Mesothelial cell of epicardium (in vitro differentiated cells): ENCODE measurements at places on chromosomes 13 and 19. TPM values are rescaled to one million over a fixed set of nuclear protein-coding genes. Genes with fewer than 3 reads are reported as not detected.

The CELF5 gene
- total RNA-seq: 2.3 to 2.6 TPM (median 2.4 TPM) in 3 replicates

GRCh38 chr13:109697936-109698335 lies 88.4 kb downstream of the IRS2 start:
- no peak for DNase-seq

The KCNJ14 gene
- 2.7 to 2.8 TPM (median 2.8 TPM) in 3 replicates for total RNA-seq

The ZNF77 gene
- 7.8 to 9.9 TPM (median 7.9 TPM) in 3 replicates for total RNA-seq

The PEAK3 gene
- 0.11 TPM in 1 of 3 replicates, not detected in the others for total RNA-seq

- no peak for DNase-seq
Measured at GRCh38 chr13:99909836-99910619, 61.5 kb downstream of the ZIC5 start.

GRCh38 chr19:45773384-45773783 lies 4.3 kb upstream of the SIX5 start:
- DNase-seq: no peak

DNA sequence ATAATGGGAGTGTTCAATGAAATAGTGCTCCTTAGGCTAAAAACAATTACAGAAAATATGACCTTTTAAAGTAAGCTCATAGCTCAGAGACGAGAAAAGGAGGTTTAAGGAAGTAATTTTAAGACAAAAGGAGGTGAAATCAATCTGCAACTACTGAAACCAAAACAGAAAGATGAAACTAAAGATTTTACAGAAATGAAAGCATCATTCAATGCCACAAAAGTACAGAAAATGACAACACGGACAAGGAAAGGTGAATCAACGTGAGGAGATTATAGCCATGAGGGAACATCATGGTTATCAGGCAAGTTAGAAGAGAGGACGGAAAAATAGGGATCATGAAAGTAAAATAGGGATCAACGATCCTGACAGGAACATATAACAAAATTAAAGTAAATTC lies 745.2 kb downstream of the PCDH17 start:
- DNase-seq: no peak

- no peak for DNase-seq
Measured at GRCh38 chr13:95763601-95764000, 86.7 kb downstream of the DNAJC3 start.

DNA sequence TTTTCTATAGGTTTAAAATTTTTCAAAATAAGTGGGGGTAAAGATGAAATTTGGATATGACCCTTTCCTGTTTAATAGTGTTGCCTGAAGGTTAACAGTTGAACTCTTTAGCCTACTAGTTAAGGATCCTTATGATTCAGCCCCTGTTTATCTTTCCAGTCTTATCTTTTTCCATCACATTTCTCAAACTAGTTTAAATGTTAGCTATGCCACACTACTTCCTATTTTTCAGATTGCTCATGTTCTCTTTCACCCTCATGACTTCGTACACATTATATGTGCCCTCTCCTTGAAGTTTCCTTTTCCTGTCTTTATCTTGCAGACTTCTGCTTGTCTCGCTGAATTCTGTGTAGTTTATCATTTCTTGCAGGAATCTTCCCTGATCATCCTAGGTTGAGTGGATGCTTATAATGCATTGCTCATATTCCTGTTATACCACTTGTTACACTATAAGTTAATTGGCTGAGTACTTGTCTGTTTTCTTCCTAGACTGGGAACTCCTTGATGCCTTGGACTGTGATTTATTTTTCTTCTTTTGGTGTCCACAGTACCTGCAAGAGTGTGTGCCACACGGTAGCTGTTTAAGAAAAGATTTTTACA lies 86.7 kb downstream of the FNDC3A start:
- DNase-seq: no peak

- DNase-seq: no peak
Measured at GRCh38 chr13:33112766-33113165, 96.5 kb downstream of the KL start.

GRCh38 chr13:85724546-85725432 lies 74.4 kb downstream of the SLITRK6 start:
- no peak for DNase-seq

The TTC9B gene
- not detected in 3 replicates for total RNA-seq

The NLRP11 gene
- total RNA-seq: not detected in 3 replicates

The IL17D gene
- 5.4 to 6.2 TPM (median 5.9 TPM) in 3 replicates for total RNA-seq

DNA sequence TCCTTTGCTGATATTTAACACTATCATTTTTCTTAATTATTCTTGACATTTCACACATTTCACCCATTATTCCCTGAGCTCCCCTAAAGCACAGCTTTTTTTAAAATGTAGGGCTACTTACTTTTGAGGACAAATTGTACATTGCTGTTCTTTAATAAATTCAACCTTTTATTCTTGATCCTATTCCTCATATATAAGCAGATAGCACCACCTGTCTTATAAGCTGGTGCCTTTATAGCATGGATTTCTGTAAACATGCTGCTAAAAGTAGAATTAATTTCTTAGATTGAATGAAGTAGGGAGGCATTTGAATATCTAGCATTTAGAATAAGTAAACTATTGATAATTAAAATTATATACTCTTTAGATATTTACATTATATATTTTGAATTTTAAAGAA lies 603.4 kb upstream of the PCDH9 start:
- DNase-seq: no peak

- DNase-seq: no peak
Measured at GRCh38 chr13:46543287-46543686, 9.7 kb upstream of the LRCH1 start.

- DNase-seq: no peak
Measured at GRCh38 chr13:80598189-80598588, 257.3 kb upstream of the SPRY2 start.

GRCh38 chr19:38736413-38737280 lies 7.6 kb downstream of the CAPN12 start:
- DNase-seq: no peak

- no peak for DNase-seq
Measured at GRCh38 chr13:94305033-94305432, 174.4 kb downstream of the DCT start.

GRCh38 chr19:10372690-10373089 lies 7.7 kb downstream of the TYK2 start:
- no peak for DNase-seq

The SULT2B1 gene
- total RNA-seq: 0.64 to 0.79 TPM (median 0.74 TPM) in 3 replicates

The CKM gene
- total RNA-seq: not detected in 3 replicates

GRCh38 chr13:99123101-99124045 lies 77.3 kb upstream of the UBAC2 start:
- no peak for DNase-seq

The ANKRD24 gene
- total RNA-seq: 0.75 to 0.98 TPM (median 0.86 TPM) in 3 replicates
